ENCODE measurements at places on chromosomes 4 and X.

GRCh38 chrX:34112459-34112858, 19.7 kb downstream of the FAM47A start:
- DNase-seq: no peak

- no peak for DNase-seq
Observed at GRCh38 chrX:103640401-103641155, 11.8 kb downstream of the TCEAL1 start.

- DNase-seq: no peak
Observed at GRCh38 chrX:57447856-57448255, 144.0 kb upstream of the ZXDB start.

DNA sequence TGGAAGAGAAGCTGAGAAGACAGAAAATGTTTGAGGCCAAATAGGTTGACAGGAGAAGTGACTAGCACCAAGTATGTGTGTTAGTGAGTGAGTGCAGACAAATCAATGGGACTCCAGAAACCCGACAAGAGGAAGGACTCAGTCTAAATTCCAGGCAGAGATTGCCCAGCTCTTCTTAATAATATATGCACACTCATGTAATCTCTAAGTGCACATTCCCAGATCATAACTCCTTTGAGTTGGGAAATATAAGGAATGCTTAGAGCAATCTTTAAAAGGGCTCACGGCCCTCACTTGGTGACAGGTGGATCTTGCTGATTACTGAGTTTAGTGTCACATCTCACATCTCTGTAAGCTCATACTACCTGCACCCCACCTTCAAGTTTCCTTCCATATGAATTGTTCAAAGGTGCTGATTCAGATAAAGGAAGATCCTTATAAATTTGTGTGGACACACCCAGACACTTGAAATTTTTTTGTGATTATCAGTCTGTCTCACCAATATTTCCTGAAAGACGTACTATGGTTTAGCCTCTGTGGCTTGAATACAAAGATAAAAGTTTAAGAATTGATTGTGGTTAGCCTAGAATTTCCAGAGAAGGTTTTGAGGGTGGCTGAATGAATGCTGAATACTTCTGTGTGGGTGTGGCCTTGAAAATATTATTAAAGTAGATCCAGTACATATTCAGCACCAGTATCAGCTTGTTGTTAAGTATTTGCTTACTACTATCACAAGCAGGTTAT, 205.1 kb upstream of the UGT8 start:
- no peak for DNase-seq

- no peak for DNase-seq
Observed at GRCh38 chr4:135538698-135539097, 1337.1 kb upstream of the PABPC4L start.

- no peak for DNase-seq
Observed at GRCh38 chrX:133042260-133042659, 54.6 kb downstream of the USP26 start.

DNA sequence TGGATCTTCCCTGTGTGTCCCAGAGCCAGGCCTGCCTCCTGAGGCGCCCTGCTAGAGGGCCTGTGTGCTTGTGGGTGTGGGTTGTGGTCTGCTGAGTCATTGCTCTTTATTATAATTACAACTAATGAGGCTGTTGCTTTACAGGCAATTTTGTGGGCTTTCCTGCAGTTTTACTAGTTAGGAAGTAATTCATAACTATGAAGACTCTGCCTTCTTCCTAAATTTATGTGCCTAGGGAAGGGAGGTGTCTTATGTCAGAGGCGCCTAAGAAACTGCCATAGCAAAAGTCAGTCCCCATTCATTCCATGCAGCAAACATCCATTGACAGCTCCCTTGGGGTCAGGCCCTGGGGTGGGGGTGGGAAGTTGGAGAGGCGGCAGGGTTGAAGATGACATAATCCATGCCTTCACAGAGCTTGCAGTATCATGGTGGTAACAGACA, 359.2 kb downstream of the IDS start:
- no peak for DNase-seq

- no peak for DNase-seq
Observed at GRCh38 chr4:43163101-43163792, 270.7 kb downstream of the GRXCR1 start.

- DNase-seq: no peak
Observed at GRCh38 chrX:15947648-15948317, 93.2 kb upstream of the AP1S2 start.

- DNase-seq: no peak
Observed at GRCh38 chr4:26023203-26023972, 109.4 kb downstream of the SMIM20 start.

DNA sequence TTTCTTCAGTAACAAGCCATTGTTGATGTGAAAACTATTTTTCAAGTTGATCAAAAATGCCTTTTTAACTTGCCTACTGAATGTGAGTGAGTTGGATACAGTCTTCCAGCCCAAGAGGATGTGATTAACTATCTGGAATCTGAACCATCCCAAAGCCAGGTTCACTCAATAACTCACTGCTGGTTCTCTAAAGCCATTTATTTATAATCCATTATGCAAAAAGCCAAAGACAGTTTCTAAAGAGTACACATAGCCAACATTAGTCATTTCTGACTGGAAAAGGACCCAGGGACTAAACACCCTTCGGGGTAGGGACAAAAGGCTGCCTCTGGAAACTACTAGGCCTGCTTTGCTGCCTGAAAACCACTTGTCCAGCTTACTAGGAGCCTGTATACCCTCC, 109.6 kb downstream of the SHROOM4 start:
- no peak for DNase-seq

GRCh38 chr4:147629783-147630730, 12.9 kb downstream of the TMEM184C start:
- DNase-seq: no peak

DNA sequence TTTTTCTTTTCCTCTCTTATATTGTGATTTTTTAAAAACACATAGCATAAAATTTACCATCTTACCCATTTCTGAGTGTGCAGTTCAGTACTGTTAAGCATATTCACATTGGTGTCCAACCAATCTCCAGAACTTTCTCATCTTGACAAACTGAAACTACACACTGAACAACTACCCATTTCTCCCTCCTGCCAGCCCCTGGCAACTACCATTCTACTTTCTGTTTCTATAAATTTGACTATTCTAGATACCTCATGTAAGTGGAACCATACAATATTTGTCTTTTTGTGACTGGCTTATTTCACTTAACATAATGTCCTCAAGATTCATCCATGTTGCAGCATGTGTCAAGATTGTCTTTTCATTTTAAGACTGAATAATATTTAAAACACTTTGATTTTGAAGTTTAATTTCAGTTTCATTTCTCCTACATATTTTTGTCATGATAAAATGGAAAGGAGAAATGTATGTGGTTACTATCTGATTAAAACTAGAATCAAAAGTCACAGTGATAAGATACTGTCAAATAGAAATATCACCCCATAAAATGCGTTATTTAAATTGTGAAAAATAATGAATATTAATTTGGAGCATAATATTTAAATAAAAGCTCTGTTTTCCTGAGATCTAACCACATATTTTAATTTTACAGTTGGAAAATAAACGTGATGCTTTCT, 122.8 kb downstream of the DIPK2B start:
- no peak for DNase-seq

DNA sequence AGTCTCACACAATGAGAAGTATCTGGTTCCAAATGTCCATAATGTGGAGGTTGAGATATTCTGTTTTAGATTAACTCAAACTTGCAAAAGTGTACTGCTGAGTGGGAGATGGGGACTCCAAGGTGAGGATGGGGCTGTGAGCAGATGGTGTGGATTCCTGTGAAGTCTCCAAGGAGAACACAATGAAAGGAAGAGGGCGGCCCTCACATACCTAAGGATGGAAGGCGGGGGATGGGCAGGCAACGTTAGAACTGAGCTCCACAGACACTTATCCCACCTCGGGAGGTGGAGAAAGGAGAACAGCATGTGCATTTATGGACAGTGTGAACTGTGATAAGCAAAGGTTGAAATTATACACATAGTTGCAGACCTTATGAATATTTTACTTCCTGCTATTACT, 9.9 kb upstream of the SPATA4 start:
- DNase-seq: no peak

GRCh38 chr4:68465058-68465457, 17.8 kb downstream of the TMPRSS11E start:
- no peak for DNase-seq

DNA sequence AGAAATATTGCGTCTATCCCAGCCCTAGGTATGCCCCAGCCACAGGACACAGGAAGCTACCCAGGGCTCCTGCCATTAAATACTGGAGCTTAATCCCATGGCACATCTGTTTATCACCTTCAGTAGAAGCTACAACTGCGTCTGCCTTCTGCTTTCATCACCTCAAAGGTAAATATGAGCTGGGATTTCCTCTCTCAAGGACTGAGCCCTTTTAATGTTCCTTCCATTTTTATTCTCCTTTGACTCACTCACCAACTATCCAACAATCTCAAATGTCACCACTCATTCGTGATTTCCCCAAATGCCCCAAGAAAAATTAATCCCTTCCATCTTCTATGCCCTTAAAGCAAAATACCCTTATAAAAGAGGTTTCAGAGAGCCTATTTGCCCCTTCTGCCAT, 1.8 kb upstream of the MID1 start:
- no peak for DNase-seq

DNA sequence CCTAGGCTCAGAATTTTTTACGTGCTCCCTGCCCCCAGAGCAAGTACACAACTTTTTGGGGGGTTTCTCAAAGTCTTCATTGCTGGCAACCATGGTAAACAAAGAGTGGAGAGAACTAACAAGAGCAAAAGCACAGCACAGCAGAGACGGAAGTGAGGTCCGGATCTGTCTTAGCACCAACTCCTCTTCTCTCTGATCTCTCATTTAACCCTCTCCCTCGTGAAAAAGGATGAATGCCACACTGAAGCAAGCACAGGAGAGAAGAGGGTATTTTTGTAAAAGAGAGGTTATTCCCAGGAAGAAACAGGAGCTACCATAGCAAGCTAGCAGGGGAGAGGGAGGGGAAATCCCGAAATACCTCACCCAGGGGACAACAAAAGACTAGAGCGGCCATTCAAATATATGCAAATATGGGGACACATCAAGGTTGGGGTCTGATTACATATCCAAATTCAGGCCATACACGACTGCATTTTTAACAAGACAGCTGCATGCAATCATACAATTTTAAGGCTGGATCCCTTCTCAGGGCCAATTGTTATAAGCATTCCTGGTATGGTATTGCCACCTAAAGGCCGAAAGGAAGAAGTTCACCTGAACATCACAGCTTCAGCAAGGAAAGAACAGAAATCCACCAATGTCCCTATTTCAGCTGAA, 46.6 kb downstream of the CD40LG start:
- peak; percentile 27 for DNase-seq

DNA sequence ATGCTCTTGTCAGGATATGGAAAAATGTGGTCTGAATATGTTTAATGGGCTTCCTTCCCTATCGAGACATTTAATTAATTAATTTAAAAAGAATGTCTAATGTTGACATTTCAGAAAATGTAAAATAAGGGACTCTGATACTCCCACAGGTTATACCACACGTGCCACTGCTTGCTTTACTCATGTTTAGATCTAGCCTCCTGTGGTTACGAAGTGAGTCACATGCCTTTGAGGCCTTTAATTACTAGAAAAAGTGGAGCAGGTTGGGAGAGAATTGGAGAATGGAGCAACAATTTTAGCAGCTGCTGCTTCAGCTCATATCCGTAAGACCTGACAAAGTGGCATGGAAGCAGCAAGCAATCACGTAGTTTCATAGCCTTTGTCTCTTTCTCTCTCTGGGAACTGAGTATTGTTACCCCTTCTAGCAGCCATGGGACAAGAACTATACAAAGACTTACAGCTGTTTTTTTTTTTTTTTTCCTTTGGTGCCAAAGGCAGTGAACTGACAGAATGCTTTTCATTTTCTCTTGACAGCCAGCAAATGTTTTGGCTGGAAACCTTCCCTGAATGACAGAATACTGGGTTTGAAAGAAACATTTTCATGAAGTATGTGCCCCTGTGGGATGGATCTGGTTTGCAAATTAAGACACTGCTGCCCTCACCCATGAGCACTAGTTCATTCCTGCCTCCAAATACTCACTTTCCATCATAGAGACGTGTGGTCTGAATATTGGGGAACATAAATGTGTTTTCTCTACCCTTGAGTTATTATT, 355.1 kb upstream of the PABPC5 start:
- no peak for DNase-seq

DNA sequence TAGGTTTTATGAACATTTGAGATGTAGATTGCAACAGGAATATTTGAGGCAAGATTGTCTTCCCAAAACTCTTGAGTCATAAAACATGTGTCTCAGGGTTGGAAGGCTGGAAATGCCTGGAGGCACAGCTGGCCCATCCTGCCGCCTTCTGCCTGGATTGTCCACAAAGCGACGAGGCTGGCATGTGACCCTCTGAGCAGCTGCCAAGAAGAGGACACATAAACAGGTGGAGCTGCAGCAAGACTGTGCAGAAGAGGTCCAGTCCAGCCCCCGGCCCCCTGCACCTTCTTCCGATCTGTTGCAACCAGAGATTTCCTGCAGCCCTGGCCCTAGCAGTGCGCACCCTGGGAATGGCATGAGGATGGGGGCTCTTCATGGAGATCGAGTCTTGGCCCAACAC, 101.9 kb upstream of the BCOR start:
- DNase-seq: no peak

- no peak for DNase-seq
Observed at GRCh38 chrX:2984342-2984741, 22.0 kb upstream of the ARSH start.

GRCh38 chr4:675036-675882, 917 bp downstream of the MYL5 start:
- DNase-seq: no peak

- no peak for DNase-seq
Observed at GRCh38 chr4:13912966-13913365, 285.4 kb upstream of the BOD1L1 start.

GRCh38 chr4:155999725-156000124, 46.1 kb upstream of the CTSO start:
- DNase-seq: no peak

DNA sequence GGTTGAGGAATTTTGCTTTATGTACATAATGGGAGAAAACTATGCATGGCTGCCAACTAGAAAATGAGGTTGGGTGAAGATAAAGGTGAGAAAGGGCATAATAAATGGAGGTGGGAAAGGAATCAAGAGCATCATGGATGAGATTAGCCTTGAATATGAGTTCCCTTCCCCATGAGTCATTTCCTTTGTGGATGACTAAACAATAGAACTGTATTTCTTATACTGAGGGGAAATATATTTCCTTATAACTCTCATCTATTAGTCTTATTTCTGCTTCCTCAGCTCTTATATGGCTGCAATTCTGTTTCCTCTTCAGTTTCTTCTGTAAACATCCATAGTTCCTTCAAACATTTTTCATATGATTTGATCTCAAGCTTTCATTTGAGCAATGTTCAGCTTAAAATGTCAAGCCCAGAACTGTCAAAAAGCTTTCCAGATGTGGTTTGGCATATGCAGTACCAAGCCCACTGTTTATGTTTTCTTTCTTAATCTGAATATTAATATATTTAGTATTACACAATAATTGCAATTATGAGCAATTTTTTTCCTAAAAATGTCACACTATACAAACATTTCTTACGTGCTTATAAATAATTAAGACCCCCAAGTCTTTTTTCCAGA, 100.7 kb upstream of the GRPR start:
- DNase-seq: no peak

DNA sequence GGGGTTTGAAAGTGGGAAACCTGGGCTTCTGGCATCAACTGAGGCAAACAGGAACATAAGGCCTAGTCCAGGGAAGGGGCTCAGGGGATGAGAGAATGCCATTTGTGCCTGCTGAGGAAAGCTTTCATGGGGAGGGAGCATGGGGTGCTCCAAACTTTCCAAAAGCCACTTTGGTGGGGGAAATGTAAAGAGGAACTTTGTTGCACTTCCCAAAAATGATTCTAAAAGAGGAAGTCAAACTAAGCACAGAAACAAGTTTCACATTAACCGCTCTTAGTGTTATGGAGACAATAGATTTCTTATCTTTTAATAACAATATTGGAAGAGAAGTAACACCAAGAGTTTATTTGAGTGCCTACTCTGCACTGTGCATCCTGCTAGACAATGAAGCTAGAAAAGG, 32.3 kb downstream of the GAB3 start:
- DNase-seq: no peak
